Right hindlimb (tissue), 1 donor: ENCODE measurements at places on chromosomes 3 and 15.

- DNase-seq: no peak
Observed at GRCh38 chr15:97976766-97977503, 16.4 kb downstream of the ARRDC4 start.

DNA sequence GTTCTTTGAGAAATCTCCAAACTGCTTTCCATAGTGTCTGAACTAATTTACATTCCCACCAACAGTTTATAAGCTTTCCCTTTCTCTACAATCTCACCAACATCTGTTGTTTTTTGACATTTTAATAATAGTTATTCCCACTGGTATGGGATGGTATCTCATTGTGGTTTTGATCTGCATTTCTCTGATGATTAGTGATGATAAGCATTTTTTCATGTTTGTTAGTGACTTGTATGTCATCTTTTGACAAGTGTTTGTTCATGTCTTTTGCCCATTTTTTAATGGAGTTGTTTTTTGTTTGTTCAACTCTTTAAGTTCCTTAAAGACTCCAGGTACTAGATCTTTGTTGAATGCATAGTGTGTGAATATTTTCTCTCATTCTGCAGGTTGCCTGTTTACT lies 116.6 kb upstream of the TSC22D2 start:
- no peak for DNase-seq

DNA sequence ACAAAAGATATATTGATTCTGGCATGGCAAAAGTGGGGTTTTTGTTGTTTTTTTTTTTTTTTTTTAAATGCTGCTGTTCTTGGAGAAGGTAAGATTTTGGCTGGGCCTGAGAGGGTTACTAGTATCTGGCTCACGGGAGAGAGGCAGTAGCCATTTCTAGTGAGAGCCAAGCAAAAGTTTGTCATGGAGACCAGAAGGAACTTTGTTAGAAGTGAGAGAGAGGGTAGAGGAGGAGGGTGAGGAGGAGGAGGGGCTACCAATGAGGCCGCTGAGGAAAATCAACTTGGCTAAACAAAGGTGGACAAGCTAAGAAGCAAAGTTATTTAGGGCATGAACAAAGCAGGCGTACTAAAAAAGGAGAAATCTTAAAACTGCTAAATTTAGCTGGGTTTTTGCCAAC lies 48.9 kb upstream of the STRIT1 start:
- DNase-seq: peak; percentile 23

- DNase-seq: no peak
Observed at GRCh38 chr3:111033470-111034050, 38.1 kb upstream of the NECTIN3 start.

DNA sequence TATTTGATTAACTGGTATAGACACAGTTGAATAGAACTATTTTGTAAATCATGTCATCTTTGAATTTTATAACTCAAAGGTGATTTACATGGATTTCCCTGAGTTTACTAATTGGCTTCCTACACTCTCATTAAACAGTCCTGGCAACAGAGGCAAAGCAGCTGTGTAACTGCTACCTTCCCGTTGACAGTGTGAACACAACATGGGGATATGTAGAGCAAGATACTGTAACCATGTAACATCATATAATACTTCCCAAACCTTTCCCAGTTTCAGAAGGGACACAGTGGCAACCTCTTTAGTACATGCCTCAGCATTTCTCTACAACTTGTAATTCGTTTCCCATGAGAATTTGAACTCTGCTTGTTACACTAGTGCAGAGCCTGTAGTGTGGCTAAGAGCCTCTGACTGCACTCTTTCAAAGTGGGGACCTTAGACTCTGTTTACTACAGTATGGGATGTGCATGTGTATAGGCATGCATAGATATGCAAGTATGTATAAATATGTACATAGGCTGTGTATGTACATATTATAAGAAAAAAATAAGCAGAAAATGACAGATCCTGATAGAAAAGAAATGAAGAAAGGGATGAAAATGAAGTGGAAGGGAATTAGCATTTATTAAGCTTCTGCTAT lies 299.3 kb downstream of the SLC9A9 start:
- no peak for DNase-seq

DNA sequence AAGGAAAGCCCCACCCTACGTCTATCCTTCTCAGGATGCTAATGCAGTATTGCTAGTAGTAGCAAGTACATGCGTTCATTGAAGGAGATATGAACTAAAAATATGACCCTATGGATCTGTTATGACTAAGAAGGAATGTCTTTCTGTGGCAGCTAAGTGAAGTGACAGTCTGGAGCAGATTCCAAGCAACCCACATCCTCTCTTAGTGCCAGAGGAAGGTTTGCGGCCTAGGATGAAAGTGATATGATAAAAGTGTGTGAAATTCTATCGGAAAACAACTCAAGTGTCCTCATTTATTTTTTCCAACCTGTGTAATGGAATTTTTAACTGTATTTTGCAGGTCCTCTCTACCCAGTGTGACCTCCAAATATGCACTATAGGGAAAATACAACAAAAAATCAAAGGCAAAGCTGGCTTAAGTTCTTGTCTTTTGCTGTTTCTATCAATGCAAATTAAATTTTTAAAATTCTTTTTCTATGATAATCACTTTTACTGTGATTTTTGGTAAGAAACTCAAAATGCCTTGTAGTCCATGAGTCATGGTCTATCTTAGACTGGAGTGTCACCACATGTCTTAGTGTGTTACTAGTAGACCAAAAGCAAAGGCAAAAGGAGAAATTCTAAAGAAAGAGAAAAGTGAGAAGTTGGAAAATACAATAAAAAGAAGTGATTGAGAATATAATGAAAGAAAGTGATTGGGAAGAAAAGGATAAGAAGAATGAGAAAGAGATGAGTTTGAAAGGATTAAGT lies 161.2 kb upstream of the TMCO5A start:
- no peak for DNase-seq
